Cortex of kidney (tissue), 1 donor: ENCODE measurements at places on chromosomes 7 and 10.

DNA sequence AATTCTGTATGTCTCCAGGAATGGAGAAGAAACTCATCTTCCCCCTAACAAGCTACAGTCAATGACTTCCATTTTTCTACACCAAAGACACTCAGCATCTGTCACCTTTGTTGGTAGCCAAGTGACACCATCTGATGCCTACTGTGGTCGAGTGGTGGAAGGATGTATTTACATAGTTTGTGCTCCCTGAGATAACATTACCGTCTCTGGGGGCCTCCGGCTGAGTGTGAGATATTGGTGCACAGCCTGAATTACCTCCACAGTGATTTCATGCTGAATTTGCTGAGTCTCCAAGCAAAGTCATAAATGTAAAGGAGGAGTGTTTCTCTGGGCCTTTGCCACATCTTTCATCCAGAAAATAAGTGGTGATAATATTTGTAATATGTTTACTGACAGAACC lies 114.0 kb downstream of the GRID1 start:
- no peak for DNase-seq

DNA sequence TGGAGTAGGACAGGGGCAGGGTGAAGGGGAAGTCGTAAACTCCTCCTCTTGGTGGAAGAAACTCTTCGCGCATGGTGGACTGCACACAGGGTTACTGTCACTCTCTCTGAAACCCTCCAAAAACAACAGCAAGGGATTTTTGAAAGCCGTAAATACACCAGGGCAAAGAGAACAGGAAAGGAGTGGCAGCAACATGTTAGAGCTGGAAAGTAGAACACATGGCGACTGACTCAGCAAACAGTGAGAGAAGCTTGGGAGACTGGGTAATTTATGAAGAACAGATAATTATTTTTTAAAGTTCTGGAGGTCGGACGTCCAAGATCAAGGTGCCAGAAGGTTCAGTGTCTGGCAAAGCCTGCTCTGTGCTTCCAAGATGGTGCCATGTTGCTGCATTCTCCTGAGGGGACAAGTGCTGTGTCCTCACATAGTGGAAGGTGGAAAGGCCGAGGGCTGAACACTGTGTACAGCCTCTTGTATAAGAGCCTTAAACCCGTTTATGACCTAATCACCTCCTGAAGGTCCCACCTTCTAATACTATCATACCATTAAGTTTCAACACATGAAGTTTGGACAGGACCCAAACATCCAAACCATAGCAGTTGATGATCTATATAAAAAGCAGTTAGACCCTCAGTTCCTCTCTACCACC lies 22.5 kb upstream of the C10orf53 start:
- no peak for DNase-seq

DNA sequence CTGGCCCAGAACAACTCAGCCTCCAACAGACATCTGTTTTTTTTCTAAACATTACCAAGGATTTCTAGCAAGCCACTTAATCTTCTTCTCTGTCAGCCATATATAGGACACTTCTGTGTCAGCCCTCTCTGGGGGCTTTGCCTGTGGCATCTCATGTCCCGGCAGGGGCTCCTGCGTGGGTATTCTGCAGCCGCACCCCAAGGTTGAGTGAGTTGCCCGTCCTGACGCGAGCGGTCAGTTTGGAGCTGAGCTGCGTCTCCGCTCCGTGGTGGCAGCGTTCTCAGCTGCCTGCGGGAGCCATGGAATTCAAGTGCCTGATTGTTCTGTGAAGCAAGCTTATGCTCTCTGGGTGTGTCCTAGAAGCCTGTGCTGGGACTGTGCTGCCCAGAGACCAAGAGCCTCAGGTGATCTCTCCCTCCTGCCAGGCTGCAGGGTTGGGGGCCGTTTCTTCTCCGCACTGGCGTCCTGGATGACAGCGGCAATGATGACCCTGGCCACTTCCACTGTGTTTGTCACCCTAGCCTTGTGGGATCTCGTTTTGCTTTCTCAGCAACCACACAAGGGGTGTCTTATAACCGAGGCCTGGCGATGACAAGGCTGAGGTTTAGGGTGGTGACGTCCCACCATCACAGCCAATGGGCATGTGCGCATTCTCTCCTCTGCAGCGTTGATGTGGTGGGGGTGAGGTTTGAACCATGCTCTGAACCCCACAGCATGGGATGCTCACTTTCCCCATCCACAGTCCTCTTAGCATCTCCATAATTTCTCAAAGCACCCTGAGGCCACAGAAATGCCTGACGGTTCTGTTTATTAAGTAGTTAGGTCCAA lies 612.6 kb upstream of the FOXK1 start:
- DNase-seq, result no peak

GRCh38 chr10:75461672-75462649 lies 30.5 kb downstream of the LRMDA start:
- DNase-seq, result no peak
